Eye (tissue), 1 donor: ENCODE measurements at places on chromosomes 12 and 14.

DNA sequence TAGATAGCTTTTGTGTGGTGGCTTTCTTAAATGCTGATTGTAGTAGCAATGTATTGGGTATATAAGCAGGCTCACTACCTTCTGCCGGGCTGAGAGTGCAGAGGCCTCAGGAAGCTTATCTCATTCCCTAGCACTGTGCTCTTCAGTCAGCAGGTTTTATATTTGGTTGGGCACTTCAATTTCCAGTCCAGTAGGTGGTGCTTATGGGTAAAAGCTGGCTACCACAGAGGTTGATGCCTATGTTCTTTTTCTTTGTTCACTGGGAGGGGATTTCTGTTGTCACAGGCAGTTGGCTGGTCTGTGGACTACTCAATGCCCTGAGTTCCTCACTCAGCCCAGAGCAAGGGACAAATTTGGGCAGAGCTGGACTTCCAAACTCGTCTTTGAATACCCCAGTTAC lies 43.0 kb upstream of the GLIPR1 start:
- DNase-seq: no peak

- no peak for DNase-seq
Measured at GRCh38 chr14:71648725-71649124, 283.5 kb upstream of the RGS6 start.

DNA sequence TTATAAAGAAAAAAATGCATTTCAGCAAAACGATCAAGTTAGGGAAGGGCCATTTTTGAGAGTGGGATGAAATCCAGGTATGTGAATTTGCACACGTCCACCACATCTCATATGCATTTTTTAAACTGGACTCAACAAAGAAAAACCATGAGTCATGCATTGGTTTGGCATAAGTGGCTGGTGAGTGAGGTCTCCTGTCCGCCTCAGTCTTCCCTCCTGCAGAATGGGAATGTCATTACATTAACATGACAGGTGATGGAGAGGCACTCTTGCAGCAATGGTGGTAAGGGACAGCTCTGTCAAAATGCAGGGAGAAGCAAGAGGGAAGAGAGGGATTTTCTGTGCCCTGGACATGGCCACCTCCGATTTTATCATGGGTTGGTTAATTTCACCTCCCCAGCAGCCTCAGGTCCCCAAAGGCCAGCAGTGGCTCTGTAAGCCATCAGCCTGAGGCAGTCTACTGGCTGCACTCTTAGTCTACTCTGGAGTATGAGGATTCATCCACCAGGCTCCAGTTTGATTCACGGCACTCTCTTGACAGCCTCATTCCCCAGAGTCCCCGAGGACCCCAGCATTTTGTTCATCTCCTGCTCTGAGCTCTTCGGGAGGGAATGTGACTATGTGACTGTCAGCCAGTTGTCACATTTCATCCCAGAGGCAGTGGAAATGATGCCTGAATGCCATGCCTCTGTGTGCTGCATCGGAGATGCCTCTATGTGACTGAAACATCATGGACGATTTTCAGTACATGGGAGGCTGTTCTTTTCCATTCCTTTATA lies 17.1 kb upstream of the PWP1 start:
- DNase-seq: peak; percentile 69

- no peak for DNase-seq
Measured at GRCh38 chr14:100058777-100059437, 6.3 kb upstream of the EVL start.

GRCh38 chr12:4245446-4245845 lies 28.1 kb upstream of the CCND2 start:
- no peak for DNase-seq

DNA sequence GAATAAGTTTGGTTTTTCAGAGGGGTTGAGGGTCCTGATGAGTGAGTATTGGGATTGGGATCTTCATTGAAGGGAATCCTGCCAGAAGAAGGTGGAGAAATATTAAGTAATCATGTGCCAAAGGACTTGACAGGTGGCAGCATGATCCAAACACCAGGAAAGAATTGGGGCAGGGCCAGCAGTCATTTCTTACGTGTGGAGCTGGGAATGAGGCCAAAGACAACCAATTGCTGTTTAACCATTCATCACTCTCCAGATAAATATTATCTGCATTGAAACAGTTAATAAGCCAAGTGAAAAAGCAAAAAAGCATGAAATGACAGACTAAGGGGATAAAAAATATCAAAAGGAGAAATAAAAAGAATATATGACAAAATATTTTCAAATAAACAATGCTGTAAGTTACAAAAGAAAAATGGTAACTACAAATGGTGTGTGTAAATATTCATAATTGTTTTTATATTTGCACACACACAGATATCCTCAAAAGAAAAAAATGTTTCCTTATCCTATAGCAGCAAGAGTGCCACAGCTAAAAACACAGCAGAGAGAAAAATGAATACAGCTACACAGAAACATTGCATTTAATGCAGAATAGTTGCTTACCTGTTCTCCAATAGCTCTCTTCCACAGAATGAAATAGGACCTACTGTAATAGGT lies 26.2 kb downstream of the C2CD5 start:
- DNase-seq: no peak

GRCh38 chr12:75170640-75171185 lies 38.9 kb downstream of the KCNC2 start:
- no peak for DNase-seq

- DNase-seq: no peak
Measured at GRCh38 chr12:120739031-120739762, 13.6 kb downstream of the ACADS start.

GRCh38 chr14:57038689-57039088 lies 228.4 kb upstream of the OTX2 start:
- no peak for DNase-seq

- DNase-seq: no peak
Measured at GRCh38 chr12:105713606-105714305, 383.3 kb downstream of the C12orf75 start.

GRCh38 chr12:110776410-110776809 lies 33.7 kb upstream of the PPP1CC start:
- no peak for DNase-seq

GRCh38 chr12:42285431-42285830 lies 40.5 kb downstream of the ZCRB1 start:
- no peak for DNase-seq

DNA sequence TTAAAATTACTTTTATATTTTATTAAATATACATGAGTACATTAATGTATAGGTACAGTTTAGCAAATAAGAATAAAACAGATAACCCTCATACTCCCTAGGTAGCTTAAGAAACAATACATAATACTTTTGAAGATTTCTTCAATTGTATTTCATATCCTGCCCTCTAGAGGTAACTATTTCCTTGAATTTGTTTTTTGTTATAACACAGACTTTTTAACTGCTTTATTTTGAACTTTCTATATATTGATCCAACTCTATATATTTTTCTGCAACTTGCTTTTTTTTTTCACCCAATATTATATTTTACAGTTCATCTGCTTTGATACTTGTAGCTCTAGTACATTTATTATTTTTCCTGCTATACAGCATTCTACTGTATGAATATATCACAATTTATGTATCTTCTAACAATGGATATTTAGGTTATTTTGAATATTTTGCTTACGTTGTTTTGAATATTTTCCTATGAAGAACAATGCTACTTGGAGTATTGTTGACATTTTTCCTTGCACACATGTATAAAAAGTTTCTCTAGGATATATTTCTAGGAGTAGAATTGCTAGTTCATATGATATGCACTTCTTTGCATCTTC lies 72.8 kb upstream of the ABCD2 start:
- peak; percentile 3 for DNase-seq

DNA sequence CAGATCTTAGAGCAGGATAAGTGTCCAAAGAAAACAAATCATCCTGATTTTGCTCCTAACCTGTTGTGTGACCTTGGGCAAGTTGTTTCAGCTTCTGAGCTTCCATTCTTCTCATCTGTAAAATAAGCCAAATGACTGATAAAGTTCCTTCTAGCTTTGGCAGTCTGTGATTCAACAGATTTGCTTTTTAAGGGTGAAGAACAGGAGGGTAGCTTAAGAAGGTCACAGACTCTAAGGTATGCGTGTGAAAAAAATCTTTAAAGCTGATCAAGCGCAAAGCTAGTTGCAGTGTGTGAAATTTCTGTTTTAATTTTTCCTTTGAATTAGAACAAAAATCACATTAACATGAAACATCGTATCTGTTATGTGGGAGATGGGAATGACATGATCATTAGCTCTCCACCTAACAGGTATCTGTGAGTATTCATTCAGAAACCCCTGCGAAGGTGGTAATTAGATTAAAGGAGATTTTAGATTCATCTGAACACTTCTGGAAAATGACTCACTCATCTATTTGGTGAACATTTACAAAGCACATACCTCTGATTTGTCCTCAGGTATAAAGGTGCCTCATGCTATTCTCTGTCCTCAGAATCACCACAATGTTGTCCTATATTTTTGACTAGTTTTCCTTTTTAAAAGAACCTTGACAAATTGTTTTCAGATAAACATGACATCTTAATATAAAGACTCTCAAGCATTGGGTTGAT lies 131.9 kb upstream of the CPM start:
- DNase-seq: no peak

- DNase-seq: no peak
Measured at GRCh38 chr12:28237423-28237822, 47.2 kb downstream of the CCDC91 start.

GRCh38 chr12:93297536-93297935 lies 80.2 kb upstream of the NUDT4 start:
- no peak for DNase-seq

GRCh38 chr12:98741196-98741555 lies 96.1 kb downstream of the APAF1 start:
- no peak for DNase-seq

DNA sequence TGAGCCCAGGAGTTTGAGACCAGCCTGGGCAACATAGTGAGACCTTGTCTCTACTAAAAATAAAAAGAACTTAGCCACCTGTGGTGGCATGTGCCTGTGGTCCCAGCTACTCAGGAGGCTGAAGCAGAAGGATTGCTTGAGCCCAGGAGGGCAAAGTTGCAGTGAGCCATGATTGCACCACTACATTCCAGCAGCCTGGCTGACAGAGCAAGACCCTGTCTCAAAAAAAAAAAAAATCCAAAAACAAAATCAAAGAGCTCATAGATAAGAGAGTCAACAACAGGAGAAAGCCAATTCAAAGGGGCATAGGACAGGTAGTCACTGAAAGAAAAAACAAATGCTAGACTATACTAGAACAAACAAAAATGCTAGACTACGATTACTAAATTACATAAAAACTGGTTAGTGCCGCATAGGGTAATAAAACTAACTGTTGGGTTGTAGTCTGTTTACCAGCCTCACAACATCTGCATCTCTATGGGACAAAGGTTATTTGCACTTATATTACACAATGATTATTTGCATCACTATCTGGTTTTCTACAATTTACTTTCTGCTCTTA lies 16.6 kb upstream of the EEA1 start:
- DNase-seq: no peak

GRCh38 chr12:34603382-34604035 lies 581.2 kb downstream of the ALG10 start:
- DNase-seq: no peak

GRCh38 chr14:54471641-54472040 lies 17.1 kb downstream of the GMFB start:
- no peak for DNase-seq

GRCh38 chr12:88998421-88998820 lies 353.9 kb downstream of the DUSP6 start:
- no peak for DNase-seq

DNA sequence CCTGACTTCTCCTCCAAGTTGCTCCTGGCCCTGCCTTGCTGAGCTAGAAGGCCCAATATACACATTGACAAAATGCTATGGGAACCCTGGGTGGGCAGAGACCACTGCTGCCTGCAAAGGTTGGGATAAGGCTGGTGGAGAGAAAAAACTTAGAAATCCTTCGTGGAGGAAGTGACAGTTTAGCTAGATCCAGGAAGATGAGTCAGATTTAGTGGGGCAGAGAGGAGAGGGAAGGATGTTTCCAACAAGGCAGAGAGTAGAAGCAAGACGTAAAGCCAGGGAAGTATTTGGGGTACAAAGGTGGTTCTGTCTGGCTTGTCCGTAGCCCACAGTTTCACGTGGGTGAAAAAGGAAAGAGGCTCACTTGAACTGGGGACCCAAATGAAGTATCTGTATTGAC lies 69.0 kb upstream of the CLMN start:
- DNase-seq: no peak

DNA sequence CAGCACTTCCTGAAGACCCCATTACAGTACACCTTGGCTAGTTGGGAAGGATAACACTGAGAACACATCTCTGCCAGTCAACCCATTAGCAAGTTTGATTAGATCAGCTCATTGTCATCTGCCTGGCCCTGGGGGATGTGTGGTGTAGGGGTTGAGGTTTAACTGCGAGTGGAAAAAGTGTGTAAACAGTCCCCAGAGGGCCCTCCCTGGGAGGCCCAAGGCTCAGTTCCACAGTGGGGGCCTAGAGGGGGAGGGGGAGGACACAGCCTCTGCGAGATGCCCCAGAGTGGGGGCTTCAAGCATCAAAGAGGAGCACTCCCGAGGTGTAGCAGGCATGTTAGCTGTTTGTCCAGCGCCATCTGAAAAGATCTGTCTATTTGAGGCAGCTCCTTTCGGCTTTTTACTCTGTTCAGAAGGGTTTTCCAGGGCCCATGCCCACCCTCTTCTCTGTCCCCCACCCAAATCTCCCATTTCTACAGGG lies 344 bp downstream of the LPAR5 start:
- DNase-seq: no peak

GRCh38 chr12:107436836-107437235 lies 248.8 kb upstream of the PWP1 start:
- DNase-seq: no peak

- no peak for DNase-seq
Measured at GRCh38 chr12:1553987-1554982, 40.1 kb downstream of the FBXL14 start.

GRCh38 chr12:105820429-105821125 lies 318.2 kb downstream of the NUAK1 start:
- DNase-seq: no peak

GRCh38 chr12:38113991-38114390 lies 202.6 kb upstream of the ALG10B start:
- no peak for DNase-seq

GRCh38 chr14:62066304-62066703 lies 304.1 kb downstream of the SNAPC1 start:
- DNase-seq: no peak

GRCh38 chr12:77388445-77389265 lies 323.3 kb upstream of the E2F7 start:
- DNase-seq: no peak

- DNase-seq: no peak
Measured at GRCh38 chr12:123853396-123854070, 91.4 kb downstream of the DNAH10 start.
